ENCODE measurements at places on chromosomes 3 and 15. TPM values are rescaled to one million over a fixed set of nuclear protein-coding genes. Genes with fewer than 3 reads are reported as not detected.

CATSPER2 gene
- 1.7 TPM for total RNA-seq

EPHA3 gene
- total RNA-seq, result 0.20 TPM

DAZL gene
- total RNA-seq, result not detected

GRCh38 chr3:58848826-58849225, 182.3 kb upstream of the FAM3D start:
- DNase-seq, result no peak

DNA sequence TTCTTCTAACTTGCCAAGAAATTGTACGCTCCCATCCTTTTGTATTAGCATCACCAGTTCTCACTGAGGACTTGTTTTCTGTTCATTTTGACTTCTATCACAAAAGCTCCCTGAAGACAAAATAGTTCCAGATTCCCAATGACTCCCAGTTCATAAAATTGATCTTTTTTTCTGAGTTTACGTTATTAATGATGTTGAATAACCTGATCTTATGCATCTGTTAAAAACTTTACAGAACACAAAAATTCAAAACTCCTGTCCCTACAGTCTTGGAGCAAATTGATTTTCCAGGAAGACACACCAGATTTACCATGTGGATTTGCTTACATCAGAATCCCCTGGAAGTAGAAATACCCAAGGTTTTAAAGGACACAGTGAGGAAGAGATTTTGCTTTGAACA, 8.3 kb upstream of the KCNMB2 start:
- DNase-seq, result no peak

DNA sequence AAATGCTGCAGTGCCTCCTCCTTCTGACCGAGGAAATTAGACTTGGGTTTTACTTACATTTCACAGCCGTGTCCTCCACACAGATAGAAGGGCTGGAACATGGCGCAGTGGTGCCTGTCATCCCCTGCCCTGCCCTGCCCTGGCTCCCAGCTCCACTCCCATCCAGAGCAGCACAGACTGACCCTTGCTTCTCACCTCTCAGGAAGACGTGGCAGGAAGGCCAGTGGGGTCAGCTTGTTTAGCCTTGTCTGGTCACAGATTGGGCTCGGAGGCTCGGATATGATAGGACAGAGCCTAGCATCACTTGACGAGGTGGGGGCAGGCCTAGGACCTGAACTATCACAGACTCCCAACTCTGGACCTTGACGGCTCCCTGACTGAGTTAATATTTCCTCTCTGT, 88.5 kb downstream of the LINGO1 start:
- no peak for DNase-seq
